ENCODE measurements at places on chromosomes 7 and 10. TPM values are rescaled to one million over a fixed set of nuclear protein-coding genes. Genes with fewer than 3 reads are reported as not detected.

- DNase-seq = no peak
These were observed 55.0 kb downstream of the PODXL start for GRCh38 chr7:131501422-131501821.

DNA sequence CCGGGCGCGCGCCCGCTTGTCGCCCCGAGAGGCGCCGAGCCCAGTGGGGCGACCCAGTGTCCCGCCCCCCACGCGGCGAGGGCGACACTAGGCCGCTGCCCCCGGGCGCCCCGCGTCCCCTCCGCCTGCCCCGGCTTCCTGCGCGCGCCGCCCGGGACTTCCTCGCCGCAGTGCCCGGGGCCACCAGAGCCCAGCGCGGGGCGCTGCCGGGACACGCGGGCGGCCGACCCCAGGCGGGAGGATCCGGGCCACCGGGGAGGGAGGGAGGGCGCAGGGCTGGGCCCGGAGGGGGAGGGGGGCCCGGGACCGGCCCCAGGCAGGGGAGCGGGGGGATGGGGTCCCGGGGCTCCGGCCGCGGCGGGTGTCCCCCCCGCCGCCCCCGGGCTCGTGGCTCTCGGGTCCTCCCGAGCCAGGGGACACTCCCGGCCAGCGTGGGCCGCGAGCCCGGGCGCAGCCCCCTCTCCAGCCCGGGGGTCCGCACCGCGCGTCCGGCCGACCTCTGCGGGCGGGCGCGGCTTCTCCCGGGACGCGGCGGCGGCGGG is 435 bp upstream of the PWWP2B start:
- DNase-seq = no peak

GRCh38 chr7:15084368-15084767 is 181.8 kb upstream of the DGKB start:
- DNase-seq = no peak

GRCh38 chr7:130441408-130441869 is 623 bp upstream of the CEP41 start:
- no peak for DNase-seq

DNA sequence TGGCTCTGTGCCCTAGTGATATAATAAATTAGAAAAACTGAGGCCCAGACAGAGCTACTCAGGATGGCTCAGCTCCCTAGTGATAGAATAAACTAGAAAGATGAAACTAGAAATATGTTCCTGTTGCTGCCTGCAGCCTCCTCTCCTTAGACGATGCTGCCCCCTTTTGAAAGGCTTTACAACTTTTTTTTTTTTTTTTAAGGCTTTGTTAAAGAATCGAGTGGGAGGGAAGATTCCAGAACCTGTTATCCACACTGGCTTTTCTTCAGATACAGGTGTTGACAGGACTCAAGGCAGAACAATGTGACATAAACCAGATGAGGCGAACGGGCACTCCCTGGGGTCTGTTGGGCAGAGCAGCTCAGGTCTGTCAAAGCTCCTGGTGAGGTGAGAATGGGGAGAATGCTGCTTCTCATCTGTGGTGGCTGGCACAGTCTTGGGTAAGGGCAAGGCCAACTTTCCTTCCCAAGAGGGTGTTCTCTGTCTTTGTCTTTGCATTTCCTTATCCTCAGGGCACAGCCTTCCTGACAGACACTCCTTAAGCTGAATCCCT is 175.1 kb downstream of the COBL start:
- DNase-seq = no peak

DNA sequence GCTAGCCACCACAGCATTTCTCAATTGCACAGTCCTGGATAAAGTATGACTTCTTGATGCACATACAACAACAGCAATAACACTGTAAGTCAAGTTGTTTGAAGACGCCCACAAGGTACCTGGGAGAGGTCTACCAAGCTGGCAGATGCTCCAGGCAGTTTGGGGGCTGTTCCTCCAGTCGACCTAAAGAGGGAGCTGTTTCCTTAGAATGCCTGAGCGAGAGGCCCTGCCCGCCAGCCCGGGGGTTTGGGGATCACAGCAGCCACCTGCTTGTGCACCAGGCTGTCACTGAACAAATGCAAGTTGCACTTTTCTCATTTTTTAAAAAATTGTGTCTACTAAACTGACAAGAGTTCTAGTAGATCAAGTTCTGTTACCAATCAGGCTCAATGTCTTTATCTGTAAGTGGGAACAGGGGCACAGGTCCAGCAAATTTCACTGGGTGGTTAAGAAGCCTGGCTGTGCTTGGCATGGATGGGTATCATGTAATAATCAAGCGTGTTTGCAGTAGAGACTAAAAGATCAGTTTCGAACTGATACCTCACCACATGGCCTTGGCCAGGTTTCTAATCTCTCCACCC is 193.8 kb upstream of the ADO start:
- DNase-seq = peak; percentile 85

DNA sequence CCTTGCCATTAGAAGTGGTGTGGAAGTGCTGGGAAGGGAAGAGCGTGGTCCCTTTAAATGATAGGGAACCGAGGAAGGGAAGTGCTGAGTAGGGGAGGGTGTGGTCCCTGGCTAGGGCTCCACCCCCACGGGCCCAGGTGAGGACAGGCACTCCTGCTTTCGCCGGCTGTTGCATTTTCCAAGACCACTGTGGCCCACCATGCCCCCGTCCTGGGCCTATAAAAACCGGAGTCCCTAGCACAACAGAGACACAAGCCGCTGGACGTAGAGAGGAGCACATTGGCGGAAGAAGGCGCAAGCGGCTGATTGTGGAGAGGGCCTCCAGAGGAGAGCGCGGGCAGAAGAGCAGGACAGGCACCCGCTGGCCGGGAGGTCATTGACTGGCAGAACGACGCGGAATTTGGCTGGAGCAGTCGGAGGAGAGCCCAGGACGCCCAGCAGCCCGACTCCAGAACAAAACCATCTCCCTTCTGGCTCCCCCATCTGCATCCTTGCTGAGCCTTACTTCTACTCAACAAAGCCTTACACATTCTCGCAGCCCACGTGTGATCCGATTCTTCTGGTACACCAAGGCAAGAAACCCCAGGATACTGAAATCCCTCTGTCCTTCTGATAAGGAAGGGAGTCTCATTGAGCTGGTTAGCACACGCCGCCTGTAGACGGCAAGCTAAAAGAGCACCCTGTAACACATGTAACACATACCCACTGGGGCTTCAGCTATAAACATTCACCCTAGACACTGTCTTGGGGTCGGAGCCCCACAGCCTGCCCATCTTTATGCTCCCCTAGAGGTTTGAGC is 146.2 kb upstream of the LYZL1 start:
- no peak for DNase-seq

GRCh38 chr10:46310143-46310514 is 23.3 kb downstream of the ANTXRL start:
- no peak for DNase-seq

GRCh38 chr7:132895231-132895630 is 186.7 kb downstream of the CHCHD3 start:
- no peak for DNase-seq

DNA sequence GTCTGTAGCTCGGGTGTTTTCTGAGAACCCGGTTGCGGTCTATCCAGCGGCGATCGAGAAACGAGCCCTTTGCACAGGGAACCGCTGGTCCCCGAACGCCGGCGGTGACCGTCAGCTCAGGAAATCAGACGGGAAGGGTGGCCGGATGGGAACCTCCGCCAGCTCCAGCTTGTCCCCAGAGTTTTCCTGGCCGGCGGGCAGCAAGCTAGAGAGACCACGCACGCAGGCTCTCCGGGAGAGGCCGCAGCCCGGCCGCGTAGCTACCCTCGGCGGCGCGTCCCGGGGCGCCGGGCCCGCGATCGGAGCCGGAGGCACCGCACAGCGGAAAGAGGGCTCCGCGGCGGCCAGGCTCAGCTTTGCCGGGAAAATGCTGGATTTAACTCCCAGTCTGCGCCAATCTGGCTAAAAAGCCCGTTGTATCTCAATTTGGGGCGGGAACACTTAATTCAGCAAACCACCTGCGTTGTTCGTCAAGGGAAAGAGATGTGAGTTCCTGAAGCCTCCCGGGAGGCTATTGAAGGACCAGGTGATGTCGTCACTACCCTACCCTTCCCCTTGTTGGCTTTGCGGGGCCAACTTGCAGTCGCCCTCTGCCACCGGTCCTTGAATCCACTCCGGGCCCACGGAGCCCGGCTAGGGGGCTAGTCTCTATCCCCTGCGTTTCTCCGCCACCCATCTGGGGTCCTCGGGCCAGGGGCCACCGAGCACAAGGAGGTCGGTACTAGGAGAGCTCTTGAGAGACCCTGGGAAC is 859 bp upstream of the CH25H start:
- DNase-seq = peak; percentile 88

GRCh38 chr7:4840079-4840501 is 21.7 kb downstream of the PAPOLB start:
- peak; percentile 69 for DNase-seq

DNA sequence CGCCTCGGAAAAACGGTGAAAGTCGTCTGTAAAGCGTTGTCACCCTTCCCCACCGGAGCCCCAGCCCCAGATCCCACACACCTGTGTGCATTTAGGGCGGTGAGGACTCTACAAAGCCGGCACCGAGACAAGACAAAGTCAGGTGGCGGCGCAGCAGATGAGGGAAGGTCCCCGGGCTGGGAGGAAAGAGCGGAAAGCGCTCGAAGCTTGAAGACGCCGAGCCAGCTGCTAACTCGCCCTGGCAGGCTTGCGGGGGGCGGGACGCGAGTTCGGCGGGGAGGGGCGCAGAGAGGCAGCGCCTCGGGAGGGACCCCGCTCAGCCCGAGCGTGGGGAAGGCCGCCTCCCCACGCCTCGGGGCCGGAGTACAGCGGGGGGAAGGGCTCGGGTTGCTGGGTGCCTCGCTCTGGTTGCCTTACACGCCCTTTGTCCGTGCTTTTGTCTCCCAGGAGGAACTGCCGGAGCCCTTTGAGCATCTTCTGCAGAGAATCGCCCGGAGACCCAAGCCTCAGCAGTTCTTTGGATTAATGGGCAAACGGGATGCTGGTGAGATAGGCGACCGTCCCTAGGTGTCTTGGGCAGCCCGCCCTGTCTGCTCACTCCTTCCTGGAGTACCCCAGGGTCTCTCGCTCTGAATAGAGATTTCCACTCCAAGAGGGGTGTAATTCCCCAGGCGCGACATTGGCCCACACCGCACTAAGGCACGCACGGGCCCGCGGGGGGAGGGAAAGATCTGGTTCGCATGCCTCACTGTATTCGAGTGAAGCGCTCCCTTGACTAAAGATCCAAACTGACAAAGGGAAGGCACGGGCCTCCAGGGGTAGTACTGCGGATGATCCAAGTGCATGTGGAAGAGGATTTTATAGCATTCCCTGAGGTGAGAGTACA is 1.6 kb downstream of the TAC1 start:
- DNase-seq = peak; percentile 75

DNA sequence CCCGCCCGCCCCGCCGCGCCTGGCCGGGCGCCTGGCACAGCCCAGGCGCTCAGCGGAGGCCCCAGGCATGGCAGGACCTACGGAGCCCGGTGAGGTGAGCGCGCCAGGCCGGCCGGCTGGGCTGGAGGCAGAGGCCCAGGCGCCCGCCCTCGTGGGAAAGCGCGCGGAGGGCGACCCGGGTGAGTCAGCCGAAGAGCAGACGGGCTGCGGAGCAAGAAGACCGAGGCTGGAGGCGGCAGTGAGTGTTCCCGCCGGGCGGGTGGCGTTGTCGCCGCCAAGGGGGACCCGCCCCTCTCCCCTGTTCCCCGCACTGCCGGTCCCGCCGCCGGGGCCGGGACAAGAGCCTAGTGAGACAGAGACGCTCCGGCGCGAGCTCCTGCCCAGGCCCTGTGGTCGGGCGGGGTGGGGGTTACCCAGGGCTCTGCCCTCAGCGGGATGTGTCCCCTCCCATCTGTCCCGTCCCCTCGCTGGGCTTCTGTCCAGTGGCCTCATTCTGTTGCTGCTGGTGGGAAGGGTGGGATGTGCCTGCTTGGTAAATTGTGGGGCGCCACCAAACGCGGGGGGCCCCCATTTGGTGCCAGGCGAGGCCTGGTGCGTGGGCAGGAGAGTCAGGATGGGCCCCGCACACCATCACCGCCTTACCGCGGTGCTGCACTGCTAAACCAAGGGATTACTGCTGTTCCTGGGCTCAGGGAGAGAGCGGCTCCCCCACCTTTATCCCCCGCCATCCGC is 17.0 kb upstream of the NODAL start:
- peak; percentile 93 for DNase-seq

DNA sequence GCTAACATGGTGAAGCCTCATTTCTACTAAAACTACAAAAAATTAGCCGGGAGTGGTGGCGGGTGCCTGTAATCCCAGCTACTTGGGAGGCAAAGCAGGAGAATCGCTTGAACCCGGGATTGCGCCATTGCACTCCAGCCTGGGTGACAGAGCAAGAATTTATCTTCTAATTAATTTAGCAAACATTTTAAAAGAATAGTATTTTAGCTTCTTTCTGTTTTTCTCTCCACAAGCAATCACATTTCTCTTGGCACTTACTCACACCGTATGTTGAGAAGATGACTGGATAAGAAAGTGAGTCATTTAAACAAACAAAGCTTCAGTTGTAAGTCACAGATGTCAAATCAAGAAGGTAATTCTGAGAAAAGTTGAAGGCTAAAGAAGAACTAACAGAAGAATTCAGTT is 264.0 kb downstream of the ARL4A start:
- DNase-seq = no peak

DNA sequence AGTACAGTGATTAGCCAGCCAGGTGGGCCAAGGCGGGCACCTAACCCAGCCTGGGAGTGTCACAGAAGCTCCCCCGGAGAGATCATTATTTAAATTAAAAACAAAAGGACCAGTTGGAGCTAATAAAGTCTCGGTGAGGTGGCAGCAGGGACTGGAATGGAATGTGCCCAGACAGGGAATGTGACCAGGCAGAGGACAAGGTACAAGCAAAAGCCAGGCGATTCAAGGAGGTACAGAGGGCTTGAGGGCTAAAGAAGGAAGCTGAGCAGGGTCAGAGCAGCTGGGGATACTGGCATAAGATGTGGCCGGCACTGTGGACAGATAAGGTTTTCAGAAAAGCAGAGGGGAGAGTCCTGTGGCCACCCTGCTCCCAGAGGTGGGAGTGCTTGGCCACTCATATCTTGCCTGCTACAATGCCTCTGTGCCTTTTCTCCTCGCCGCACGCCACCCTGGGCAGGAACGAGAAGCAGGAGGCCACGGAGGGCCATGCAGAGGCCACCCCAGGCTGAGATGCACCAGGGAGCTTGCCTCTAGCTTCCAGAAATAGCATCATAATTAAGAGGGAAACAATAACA is 13.2 kb downstream of the TMEM273 start:
- DNase-seq = no peak

Gene MOGAT3
- not detected for total RNA-seq

Gene SFTPA1
- not detected for total RNA-seq

Gene TPST1
- total RNA-seq = 21.4 TPM

Gene GCK
- 0.51 TPM for total RNA-seq

Gene CYP26C1
- total RNA-seq = 0.19 TPM

Gene PDE1C
- 51.3 TPM for total RNA-seq

Gene NKX2-3
- total RNA-seq = not detected

Gene OR2A5
- not detected for total RNA-seq

Gene GFRA1
- total RNA-seq = 18.6 TPM

Gene ATP6V1F
- total RNA-seq = 115 TPM
